ENCODE measurements at places on chromosomes 6 and 20.

GRCh38 chr6:23510778-23511510, 615.1 kb upstream of the NRSN1 start:
- DNase-seq, result no peak

GRCh38 chr6:40597301-40597700, 10.1 kb upstream of the LRFN2 start:
- no peak for DNase-seq

DNA sequence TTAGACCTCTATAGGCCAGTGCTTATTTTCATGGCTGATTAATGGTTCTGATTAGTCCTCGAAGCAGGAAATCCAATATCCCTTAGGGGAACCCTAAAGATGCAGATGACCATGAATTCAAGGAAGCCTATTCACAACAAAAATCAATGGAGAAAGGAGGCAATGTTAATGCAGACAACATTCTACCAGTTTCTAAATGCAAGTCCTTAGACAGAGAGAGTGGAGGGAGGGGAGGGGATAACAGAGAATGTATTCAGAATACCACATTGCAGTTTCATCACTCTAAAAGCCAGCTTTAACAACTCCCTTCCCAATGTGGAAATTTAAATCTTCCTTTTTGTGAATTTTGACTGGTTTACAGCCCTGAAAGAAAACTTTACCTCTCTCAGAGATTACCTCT, 87.1 kb upstream of the POU3F2 start:
- DNase-seq, result no peak

DNA sequence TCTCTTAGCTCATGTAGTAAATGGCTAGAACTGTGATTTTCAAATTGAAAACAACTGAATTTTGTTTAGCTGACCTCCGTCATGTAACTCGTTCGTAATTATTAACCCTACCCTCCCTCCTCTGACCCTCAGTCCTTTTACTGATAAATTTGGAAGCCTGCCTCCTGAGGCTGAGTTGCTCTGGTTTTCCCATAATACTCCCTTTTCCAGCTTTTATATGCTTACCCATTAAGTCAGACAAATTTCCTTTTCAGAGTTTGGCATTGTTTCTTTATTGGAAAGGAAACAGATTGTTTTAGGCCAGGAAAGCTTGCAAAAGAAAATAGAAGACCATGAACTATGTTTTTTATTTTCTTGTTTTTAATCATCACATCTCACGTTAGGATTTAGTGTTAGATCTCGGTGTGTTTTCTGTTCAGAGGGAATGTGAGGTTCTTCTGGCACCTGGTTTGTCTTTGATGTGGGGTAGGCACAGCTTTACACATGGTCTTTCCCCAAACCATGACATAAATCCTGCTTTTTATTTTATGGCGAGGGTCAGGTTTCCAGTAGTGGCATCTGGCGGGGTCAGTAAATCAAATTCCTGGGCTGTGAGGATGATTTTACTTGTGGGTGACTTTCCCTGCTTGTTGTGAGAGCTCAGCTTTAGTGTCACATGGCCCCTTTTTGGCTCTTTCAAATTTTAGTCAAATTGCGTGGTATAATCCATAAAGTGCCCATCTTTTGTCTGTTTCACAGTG, 24.5 kb downstream of the PLCB4 start:
- no peak for DNase-seq

DNA sequence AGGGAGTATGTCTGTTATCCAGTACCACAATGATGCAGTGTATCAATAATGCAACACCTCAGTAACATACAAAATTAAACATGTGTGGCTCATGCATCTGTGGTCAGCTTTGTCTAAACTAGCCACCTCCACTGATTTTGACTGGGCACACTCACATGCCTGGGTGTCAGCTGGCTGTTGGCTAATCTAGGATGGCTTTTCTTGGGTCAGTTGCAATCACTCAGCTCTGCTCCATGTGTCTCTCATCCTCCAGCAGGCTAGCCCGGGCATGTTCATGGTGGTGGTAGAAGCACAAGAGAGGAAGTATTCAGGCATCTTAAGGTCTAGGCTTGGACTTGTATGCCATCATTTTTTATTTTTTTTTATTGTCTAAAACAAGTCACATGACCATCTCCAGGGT, 59.3 kb upstream of the JAG1 start:
- DNase-seq, result no peak

DNA sequence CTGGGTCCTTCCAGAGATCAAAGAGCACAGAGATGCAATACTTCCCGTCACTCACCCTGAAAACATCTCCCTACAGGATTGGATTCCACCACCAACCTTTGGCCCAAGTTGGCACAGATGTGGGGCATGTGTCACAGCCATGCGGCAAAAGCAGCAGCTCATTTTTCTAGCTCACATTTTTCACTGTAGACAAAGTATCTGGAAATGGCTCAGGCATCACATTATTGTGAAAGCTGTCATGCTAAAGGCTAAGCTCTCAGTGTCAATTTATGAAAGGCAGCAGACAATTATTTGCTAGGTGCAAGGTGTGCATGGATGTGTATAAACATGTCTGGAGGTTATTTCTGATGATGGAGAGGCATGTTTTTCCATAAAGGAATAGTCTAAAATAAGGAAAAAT, 248.8 kb upstream of the PRND start:
- no peak for DNase-seq

DNA sequence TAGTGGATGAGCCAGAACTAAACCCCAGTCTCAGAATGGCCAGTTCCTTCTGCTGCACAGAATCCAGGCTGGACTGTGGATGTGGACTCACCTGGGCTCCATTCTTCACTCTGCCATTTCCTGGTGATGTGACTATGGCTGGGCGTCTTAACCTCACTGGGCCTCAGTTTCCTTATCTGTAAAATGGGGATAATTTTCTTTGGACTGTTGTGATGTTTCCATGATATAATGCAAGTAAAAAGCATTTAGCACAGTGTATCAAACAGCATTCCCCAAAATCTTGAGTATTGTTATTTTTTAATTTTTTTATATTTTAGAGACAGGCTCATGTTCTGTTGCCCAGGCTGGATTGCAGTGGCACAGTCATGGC, 5.9 kb upstream of the IP6K3 start:
- DNase-seq, result no peak

GRCh38 chr6:7219310-7219709, 93.7 kb downstream of the SSR1 start:
- no peak for DNase-seq

DNA sequence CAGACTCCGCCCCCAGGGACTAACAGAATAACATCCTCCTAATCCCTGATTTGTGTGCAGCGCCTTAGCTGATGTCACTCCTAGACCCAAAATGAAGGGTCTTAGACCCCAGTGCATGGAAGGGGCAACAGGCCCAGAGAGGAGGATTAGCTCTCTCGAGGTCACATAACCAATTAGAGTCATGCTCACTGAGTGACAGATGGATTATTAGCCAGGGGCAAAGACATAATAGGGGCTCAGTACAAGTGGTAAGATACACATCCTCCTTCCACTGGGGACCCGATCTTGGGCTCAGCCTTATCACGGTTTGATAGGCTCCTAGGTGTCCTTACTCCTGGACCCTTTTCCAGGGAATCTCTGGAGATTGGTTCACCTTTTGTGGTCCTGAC, 858 bp downstream of the TP53INP2 start:
- DNase-seq, result no peak

DNA sequence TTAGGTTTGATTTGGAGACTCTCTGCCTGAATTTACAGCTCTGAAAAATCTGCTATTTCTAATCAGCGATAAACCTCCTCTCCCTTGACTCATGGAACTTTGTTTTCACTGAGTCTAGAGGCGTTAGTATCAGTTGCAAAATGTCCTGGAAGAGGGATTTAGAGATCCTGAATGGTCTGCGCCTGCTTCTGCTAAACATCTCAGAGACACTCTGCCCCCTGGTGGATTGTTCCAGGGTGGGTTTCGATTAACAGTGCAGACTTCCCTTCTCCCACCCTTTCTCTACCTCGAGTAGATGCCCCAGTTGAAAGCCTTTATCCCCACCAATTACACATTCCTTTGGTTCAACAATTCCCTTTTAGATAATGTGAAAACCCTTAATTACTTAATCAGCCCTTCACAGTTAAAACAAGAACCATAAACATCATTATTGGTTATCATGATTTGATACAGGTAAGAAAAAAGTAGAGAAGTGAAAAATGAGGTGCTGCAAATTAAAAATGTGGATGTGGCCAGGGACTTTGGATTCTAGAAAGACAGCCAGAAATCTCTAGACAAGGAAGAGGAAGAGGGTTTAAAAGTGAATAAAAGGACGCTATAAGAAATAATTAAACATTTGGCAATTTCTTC, 5.5 kb downstream of the HTR1B start:
- DNase-seq, result no peak

- no peak for DNase-seq
Observed at GRCh38 chr6:41720262-41720620, 15.2 kb downstream of the TFEB start.

GRCh38 chr6:56232436-56232835, 14.9 kb downstream of the COL21A1 start:
- no peak for DNase-seq

- no peak for DNase-seq
Observed at GRCh38 chr6:119524410-119524809, 174.8 kb upstream of the MAN1A1 start.

DNA sequence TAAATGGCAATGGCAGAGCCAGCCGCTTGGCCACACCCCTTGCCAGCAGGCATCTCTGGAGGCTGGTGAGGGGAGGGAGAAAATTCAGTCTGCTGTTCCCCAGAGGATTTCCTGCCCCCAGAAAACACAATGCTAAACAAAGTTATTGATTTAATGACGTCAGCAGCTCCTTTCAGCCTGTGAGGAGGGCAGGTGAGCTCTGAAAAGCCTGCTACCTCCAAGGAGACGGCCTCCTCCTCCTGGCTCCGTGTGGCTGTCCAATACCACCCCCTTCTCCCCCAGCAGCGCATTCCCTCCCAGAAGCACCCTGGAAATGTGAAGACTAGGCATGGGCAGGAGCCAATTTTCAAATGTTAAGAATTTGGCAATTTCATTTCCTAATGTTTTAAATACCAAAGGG, 393.1 kb downstream of the ZFAND3 start:
- no peak for DNase-seq

GRCh38 chr6:128479048-128479666, 41.2 kb downstream of the PTPRK start:
- DNase-seq, result no peak

DNA sequence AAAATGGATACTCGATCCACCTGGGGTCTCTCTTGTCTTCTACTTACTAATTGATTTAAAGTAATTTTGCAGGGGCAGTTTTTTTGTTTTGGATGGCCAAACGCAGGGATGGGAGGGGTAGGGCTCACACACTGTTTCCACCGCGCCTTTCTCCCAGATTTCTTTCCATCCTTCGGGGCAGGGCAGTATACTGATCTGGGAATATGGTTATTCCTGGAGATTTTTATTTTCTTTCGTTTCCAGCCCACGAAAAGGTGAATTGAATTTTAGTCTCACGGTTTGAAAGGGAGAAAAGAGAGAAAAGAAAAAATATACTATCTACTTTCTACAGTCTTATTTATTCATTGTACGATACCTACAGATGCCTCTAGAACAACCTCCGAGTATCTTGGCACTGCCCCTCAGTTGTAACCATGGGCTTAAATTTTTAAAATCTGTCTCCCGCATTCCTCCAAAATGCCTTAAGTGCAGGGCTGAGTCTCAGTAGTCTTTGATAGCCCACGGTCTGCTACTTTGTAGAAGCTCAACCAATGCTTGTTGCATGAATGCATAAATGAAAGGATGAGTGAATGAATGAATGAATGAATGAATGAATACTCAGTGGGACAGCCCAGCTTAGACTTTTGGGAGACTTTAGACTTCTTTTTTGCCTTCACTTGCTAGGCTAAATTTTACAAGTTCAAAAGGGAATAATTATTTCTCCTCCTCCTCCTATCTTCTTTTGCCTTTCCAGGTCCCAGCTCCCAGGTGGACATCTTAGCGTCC, 18.1 kb upstream of the TRIM27 start:
- DNase-seq, result no peak

DNA sequence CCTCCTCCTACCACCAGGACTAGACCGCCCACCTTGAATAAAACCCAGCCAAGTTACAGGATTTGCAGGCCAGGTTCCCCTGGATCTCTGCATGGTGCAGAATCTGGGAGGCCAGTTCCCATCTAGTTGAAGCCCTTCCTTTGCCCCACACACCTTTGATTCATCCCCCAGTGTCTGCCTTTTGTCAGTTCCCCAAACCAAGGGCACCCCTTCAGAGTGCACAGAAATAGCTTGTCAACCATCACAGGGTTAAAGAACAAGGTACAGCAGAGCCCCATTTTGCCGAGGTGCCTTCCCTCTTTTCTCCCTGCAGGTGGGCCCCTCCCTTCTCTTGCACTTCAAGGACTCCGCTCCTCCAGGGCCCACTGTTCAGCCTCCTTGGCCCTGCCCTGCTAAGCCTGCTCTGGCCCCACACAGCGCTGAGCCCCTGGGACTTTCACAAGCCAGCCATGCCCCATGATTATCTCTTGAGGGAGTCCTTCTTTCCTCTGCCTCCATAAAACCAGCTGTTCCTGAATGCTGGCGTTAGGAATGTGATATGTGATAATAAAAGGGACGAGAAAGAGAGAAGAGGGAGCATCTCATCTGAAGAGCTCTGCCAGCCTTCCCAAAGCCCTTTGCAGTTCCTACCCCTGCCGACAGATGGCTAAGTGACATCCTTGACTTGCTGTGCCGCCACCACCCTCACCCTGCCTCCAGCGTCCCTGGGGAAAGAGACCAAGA, 280.3 kb downstream of the CDC5L start:
- no peak for DNase-seq

GRCh38 chr6:10478187-10479040, 42.7 kb upstream of the GCNT2 start:
- DNase-seq, result no peak

DNA sequence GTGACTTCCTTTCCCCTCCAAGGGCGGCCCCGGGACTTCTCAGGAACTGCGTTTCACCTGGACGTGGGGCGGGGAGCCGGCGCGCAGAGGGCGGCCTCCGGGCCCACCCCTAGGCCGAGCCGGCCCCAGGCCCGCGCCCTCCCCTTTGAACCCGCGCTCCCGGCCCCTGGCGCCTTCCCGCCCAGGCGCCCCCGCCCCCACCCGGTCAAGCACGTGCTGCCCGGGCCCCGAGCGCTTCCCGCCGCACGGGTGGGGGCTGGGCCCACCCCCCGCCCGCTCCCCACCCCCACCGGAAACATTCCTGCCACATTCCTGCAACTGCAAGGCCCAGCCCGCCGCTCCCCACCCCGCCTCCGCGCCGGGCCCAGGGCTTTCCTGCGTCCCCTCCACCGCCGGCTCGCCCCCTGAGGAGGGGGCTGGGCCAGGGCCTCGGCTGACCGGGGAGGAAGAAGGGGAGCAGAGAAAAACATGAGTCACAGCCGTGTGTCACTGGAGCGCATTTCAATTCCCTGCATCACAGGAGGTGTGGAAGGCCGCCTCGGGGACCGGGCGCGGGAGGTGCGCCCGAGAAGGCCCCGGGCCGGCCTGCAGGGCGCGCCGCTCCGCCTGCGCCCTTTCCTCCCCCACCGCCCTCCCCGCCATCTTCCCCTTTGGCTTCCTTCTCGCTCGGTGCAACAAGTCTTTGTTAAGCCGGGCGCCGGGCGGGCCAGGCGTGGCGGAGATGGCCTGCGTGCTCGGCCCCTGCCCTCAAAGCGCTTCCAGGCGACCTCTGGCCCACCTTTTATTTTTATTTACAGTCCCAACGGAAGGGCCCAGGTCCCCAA, 1.2 kb upstream of the HMGA1 start:
- no peak for DNase-seq
